ENCODE measurements at places on chromosomes 2 and 18. TPM values are rescaled to one million over a fixed set of nuclear protein-coding genes. Genes with fewer than 3 reads are reported as not detected.

Gene MYO1B
- total RNA-seq, result 49.4 TPM

Gene OSR1
- total RNA-seq, result 4.4 TPM

Gene CRYGD
- total RNA-seq, result 1.7 TPM

Gene MCM6
- 18.9 TPM for total RNA-seq

Gene CPS1
- 6.6 TPM for total RNA-seq

Measured in occipital lobe (tissue), 3 donors.